ENCODE measurements at places on chromosomes 1 and 21.

GRCh38 chr1:7329868-7330615 is 441.1 kb upstream of the VAMP3 start:
- DNase-seq, result no peak

- DNase-seq, result no peak
These were observed 30.6 kb upstream of the C1orf185 start for GRCh38 chr1:51071291-51072042.

GRCh38 chr1:183633676-183634343 is 1.8 kb downstream of the ARPC5 start:
- no peak for DNase-seq

GRCh38 chr1:33442141-33442540 is 11.2 kb upstream of the PHC2 start:
- DNase-seq, result no peak

- DNase-seq, result no peak
These were observed 33.1 kb upstream of the C1orf146 start for GRCh38 chr1:92184632-92185031.

DNA sequence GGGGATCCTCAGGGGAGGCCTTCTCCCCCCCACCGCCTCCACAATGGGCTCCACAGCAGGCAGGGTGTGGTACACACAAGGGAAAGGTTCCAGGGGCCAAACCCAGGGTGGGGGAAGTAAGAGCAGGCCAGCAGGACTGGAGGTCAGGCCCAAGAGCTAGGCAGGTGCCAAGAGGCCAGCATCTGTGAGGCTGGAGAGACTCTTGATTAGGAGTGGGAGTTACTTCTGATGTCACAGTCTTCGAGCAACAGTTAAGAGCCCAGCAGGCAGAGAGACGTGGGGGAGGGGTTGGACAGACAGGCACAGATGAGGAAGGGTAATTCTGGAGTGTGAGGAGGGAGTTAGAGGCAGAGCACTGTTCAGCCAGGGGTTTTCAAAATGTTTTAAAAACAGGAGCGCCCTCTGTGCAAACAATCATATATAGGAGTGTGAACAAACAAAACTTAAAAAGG is 55.8 kb downstream of the SLC9A1 start:
- DNase-seq, result no peak

GRCh38 chr1:77741316-77741715 is 18.3 kb downstream of the USP33 start:
- DNase-seq, result no peak

DNA sequence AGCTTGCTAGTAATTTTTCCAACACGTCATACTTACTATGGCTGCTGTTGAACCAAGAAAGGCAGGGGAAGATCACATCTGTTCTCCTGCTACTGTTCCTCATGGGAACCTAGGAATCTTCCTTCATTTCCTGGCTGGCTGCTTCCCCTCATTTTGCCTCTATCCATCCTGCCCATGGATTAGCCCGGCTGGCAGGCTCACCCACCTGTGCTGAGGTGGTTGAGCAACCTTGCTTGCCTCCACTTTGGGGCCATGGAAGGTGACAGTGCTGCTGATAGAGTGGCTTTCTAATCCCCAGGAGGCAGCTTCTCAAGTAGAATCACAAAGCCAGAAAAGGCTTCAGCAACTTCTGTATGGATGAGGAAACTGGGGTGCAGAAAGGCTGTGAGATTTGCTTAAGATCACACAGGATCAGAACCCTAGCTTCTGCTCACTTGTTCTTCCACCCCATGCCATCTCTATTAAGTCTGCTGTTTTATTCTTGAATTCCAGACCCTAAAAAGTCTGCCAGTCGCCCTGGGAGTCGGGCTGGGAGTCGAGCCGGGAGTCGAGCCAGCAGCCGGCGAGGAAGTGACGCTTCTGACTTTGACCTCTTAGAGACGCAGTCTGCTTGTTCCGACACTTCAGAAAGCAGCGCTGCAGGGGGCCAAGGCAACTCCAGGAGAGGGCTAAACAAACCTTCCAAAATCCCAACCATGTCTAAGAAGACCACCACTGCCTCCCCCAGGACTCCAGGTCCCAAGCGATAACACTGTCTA is 6.2 kb upstream of the BMP8A start:
- no peak for DNase-seq

- DNase-seq, result no peak
These were observed 10.4 kb downstream of the JUN start for GRCh38 chr1:58773406-58773840.

GRCh38 chr1:175602026-175602585 is 141.3 kb downstream of the TNR start:
- DNase-seq, result no peak

DNA sequence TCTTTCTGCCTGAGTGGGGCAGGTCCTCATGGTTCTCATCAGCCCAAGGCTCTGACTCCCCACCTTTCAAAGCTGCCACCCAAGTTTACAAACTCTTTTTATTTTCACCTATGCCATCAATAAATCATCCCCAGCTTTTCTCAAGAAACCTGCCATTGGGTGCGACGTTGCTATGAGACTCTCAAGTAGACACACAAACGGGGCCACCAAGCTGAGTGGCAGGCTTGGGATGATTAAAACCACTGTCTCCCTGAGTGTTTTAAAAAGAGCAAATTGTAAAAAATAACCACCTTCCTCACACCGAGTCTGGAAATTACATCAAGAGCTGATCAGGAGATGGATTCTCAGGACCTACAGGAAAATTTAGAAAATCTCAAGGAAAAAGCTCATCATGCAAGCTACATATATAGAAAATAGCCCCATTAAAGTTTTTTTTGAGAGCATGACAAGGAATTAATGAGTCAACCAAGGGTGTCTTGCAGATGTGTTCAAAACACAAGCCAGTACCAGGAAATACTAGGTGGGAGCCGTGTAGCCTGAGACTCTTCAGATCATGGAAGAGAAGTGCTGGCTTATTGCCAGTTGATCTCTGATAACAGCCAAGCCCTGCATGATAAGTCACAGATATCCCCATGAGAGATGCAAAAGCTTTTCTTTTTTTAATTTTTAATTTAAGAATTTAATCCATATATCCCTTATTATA is 158.4 kb upstream of the BACE2 start:
- no peak for DNase-seq

DNA sequence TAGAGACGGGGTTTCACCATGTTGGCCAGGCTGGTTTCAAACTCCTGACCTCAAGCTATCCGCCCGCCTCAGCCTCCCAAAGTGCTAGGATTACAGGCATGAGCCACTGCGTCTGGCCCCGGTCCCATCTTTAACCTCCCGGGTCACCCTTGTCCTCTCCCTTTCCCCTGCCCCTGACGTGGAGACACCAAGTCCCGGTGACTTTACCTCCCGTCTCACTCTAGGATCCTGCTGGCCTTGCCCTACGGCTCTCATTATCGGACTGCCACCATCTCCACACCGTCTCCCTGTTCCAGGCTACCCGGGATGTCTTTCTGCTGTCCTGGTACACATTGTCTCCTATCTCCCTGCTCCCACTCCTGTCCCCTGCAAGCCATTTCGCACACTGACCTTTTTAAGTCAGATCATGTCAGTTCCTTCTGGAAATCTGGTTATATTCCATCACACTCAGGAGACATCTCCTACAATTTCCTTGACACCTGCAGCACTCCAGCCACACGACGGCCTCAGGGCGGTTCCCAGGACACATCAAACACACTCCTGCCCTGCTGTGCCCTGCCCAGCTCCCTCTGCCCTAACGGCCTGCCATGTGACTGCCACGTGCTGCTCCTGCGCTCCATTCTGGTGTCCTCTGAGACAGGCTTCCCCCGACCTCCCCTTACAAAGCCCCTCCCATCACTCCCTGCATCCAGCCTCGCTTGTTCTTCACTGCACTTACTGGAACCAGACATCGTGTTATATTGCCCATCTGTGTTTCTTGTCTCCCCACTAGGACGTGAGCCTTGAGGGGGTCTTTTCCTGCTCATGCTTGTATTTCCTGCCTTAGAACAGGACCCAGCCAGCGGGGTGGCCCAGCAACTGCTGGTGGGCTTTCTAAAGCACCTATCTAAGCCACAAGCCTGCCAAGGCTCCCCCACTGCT is 32.7 kb downstream of the TTC39A start:
- DNase-seq, result no peak

DNA sequence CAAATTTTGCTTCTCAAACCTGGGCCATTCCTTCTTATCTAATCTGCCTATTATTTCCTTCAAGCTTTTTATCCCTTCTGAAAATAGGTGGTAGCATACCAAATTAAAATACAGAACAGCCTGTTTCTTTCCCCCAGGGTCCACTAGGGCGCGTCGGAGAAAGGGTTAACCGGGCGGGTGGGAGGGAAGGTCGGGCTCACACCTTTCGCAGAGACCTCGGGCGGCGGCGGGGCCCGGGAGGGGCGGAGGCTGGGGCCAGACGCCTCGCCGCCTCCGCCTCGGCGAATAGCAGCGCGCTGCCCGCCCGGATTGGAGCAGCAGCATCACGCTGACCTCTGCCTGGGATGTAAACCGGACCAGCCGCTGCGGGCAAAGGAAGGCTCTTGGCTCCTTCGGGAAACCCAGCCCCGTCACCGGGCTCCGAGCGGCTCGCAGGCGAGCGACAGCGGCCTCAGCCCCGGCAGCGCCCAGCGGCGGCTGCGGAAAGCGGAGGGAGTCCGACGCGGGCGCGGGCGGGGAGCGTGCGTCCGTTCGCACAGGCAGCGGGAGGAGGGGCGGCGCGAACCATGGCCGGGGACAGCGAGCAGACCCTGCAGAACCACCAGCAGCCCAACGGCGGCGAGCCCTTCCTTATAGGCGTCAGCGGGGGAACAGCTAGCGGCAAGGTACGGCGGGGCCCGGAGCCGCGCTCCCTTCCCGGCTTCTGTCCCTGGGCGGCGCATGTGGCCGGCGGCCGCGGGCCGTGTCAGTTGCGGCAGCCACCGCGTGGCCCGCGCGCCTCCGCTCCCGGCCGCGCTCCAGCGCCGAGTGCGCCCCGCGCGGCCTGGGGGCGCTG is at the start of gene UCK2:
Gene UCK2, plus strand, starts transcription at position 347 of the 835 bp plus-strand sequence. Its CDS starts 220 bp downstream, at position 567.
- peak; percentile 67 for DNase-seq

GRCh38 chr1:215731699-215732098 is 164.6 kb downstream of the KCTD3 start:
- DNase-seq, result no peak

DNA sequence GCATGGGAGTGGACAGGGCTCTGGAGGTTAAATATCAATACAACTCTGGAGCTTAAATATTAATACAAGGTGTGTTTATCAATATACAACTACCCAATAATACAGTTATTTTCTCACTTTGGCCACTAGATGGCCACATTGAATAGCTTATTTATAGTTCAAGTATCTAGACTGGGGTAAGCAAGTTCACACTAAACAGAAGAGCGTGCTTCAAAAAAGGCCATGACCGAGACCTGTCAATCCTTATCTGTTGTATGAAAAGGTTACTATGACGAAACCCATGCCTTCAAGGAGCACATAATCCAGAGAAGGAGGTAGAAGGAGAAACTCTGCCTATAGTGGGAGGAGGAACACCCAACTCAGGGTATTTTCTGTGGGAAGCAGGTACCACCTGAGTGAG is 29.1 kb downstream of the CHML start:
- peak; percentile 10 for DNase-seq

DNA sequence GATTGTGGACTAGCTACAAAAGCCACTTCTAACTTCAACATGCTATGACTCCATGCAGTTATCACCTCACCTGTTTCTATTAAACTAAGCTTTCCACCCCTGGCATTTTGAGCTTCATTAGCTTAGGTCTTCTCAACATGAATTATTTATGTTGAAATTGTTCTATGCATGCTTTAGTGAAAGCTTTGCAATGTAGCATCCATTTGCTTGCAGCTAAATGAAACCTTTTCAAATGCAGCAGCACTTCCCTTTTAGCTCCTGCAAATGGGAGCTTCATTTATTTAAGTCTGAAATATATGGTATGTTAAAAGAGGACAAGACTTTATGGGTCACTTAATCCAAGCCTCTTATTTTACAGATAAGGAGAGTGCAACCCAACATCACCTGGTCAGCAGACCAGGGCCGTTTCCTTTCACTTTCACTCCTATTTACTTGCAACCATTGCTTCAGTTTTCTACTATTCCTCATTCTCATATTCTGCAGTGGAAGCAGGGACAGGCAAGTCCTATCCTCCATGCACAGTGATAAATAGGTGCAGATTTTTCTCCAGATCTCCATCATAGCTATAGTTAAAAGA is 56.4 kb upstream of the SAMSN1 start:
- DNase-seq, result no peak

- no peak for DNase-seq
These were observed 48.8 kb downstream of the GADD45A start for GRCh38 chr1:67733681-67734322.

DNA sequence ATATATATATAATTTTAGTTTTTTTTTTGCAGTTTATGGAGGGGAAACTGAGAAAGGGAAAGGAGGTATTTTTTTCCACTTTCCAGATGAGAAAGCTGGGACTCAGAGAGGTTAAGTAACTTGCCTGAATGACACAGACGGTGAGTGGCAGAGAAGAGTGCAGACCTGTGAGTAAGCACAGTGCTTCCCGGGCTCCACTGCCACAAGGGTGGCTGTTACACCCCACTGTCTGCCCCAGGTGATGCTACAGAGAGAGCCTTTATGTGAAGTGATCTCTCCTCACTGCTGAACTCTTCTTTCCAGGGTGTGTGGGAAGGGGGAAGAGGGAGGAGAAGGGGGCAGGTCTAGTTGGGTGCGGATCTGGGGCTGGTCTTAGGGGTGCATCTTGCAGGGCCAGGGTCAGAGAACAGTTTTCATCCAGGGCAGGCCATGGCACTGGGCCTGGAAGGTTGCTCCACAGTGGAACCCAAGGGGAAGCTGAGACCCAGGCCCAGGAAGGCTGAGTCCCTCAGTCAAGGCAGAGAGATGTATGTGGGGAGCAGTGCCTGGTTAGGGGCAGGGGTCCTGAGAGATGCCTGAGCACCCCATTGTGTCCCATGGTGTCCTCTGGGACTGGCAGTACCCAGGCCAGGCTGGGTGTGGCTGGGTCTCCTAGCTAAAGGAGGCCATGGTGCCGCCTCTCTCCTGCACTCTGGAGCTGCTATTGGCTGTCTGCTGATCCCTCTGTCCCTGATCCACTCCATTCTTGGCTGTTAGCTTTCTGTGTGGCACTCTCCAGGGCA is 357.5 kb downstream of the PTPRU start:
- no peak for DNase-seq

DNA sequence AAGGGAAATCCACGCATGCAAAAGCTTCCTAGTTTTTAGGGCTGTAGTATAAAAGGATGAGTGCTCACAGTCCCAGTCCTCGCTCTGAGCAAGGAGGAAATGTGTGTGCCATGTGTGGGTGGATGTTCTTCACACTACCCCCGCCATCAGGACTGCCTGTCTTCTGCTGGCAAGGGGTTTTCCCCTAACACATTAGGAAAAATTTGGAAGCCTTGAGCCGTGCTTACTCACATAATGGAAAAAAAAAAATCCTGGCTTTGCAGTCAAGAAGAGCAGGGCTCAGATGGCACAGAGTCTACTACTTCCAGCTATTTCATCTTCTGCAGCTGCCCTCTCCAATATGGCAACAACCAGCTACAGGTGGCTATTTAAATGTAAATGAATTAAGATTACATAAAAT is 363.1 kb downstream of the PLPP3 start:
- DNase-seq, result no peak

GRCh38 chr21:33374080-33374449 is 29.1 kb upstream of the IFNGR2 start:
- DNase-seq, result no peak

- DNase-seq, result no peak
These were observed at the start of gene CATSPER4 for GRCh38 chr1:26190373-26190987. CATSPER4 (plus strand) TSS chr1:26190602; CDS start chr1:26190628, 26 bp downstream.

Measured in GM12891 (cell line).